ENCODE measurements at places on chromosomes 1 and 21.
A peak's percentile ranks its signal among the peaks of the same experiment; 100 is the strongest.

- H3K36me3 ChIP-seq: no peaks in the 10 kb centered on the region
- no peak for DNase-seq
- no peak overlapping the region for H3K4me3 ChIP-seq
- no peaks in the 10 kb centered on the region for H3K4me1 ChIP-seq
- H3K27me3 ChIP-seq: no peaks in the 10 kb centered on the region
- no peak overlapping the region for H3K27ac ChIP-seq
Observed at GRCh38 chr1:64437453-64437852, 32.5 kb upstream of the CACHD1 start.

GRCh38 chr1:218368686-218369085 lies 23.6 kb downstream of the TGFB2 start:
- no peak for DNase-seq
- H3K4me1 ChIP-seq: no peaks in the 10 kb centered on the region
- H3K4me3 ChIP-seq: no peak overlapping the region

DNA sequence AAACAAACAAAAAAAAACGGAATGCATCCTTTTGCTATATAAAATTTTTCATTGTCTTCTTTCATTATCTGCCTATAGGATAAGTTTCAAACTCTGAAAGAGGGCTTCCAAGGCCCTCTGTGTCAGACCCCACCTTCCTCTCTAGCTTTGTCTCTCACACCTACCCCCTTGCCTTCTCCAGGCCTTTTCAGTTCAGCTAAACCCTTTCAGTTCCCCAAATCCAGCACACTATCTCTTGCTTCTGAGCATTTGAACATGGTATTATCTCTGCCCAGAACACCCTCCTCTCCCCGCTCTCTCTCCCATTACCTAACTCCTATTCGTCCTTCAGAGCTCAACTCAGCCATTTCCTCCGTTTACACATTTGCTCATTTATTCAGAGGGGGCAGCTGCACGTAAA lies 35.7 kb downstream of the C1orf216 start:
- H3K27ac ChIP-seq: no peak overlapping the region
- peaks cover 87% of the 10 kb centered on the region for H3K27me3 ChIP-seq
- no peak for DNase-seq
- no peaks in the 10 kb centered on the region for H3K36me3 ChIP-seq

DNA sequence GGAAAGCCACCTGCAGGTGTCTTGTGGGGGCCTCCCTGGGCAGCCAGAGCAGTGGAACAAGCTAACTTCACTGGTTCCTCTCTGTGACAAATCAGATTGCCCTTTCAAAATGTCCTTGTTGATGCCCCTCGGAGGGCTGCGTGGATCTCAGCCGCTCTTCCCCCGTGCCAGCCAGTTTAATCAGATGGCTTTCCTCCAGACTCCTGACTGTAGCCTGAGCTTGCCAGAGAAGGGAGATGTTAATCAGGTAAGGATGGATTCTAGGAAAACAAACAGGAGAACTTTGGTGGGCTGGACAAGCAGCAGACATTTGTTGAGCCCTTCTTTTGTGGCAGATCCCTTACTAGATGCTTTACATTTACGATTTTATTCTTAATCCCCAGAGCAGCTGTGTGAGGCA lies 88.2 kb downstream of the DMRTA2 start:
- no peaks in the 10 kb centered on the region for H3K27me3 ChIP-seq
- no peak overlapping the region for H3K4me3 ChIP-seq
- no peak for DNase-seq
- no peak overlapping the region for H3K27ac ChIP-seq

DNA sequence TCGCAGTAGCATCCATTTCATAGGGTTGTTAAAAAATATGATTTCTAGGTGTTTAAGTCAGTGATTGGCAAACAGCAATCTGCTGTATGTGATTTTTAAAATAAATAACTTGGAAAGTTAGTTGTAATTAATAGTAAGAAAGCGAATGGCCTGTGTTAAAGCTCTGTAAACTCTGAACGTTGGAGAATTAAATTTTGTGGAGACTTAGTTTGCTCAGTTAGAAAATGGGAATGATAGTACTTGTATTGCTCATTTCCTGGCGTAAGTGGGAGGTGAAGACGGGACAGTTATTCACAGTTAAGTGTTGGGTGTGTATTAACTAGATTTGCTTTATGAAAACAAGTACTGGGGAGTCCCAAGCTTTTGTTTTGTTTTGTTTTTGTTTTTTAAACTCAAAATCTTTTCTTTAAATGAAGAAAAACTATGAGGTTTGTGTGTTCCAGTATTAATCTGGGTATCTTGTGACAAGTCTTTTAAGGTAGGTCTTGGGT lies 995 bp downstream of the CACYBP start:
- peak overlapping the region; percentile 87 for H3K4me3 ChIP-seq
- DNase-seq: no peak
- H3K36me3 ChIP-seq: peaks cover 8% of the 10 kb centered on the region
- peak overlapping the region; percentile 89 for H3K27ac ChIP-seq

DNA sequence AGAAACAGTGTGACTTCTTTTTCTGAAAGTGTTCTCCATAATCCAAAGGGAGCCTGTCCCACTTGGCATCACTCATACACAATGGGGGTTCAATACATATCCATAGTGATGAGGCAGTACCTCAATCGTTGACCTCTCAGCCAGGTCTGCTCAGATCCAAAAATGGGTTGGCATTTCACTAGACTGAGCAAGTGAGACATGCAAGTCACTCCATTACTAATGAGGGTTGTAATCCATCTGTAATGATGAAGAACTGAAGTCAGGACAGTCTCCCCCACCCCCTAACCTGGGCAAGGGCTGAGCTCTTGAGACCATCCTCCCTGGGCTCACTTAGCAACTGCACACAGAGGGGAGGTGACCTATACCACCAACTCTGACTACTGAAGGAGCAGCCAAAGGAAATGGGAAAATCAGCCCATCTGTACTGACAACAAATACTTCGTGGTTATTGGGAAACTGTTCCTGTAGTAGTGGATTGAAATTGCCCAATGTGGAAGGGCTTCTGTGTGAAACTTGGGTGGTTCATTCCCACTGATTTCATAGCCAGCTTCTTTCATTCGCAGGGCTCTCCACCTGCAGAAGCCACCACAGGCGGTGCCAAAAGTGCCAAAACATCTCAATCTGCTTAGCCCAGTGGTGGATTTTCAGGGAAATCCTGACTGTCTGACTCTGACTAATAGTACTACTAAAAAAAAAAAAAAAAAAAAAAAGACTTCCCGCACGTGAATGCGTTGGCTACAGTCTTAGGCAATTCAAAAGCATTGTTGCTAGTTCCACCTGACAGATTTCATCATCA lies 5.0 kb downstream of the NGF start:
- peaks cover 6% of the 10 kb centered on the region for H3K4me1 ChIP-seq
- no peaks in the 10 kb centered on the region for H3K36me3 ChIP-seq
- no peaks in the 10 kb centered on the region for H3K27me3 ChIP-seq
- peak overlapping the region; percentile 75 for H3K27ac ChIP-seq
- H3K4me3 ChIP-seq: no peak overlapping the region
- DNase-seq: no peak

GRCh38 chr1:27522432-27523336 lies 32.7 kb upstream of the WASF2 start:
- H3K4me1 ChIP-seq: peaks cover 100% of the 10 kb centered on the region
- DNase-seq: no peak
- no peaks in the 10 kb centered on the region for H3K36me3 ChIP-seq
- peak overlapping the region; percentile 30 for H3K4me3 ChIP-seq

DNA sequence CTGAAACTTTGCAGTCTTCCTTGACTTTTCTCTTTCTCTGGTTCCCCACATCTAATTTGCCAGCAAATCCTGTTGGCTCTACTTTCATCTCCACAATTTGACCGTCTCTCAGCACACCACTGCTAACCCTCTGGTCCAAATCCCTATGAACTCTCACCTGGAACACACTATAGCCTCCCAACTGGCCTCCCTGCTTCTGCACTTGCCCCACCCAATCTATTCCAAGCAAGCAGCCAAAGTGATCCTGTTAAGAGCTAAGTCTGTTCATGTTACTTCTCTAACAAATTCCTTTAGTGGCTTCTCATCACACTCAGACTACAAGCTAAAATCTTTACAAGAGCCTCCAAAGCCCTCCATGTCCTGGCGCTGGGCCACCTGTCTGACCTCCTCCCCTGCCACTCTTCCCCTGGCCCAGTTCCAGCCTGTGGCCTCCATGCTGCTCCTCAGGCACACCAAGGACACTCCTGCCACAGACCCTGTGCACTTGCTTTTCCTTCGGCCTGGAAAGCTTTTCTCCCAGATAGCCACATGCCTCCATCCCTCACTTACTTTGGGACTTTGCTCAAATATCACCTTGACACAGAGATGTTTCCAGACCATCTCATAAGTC lies 104.1 kb downstream of the DTL start:
- no peaks in the 10 kb centered on the region for H3K27me3 ChIP-seq
- peak overlapping the region; percentile 77 for H3K27ac ChIP-seq
- H3K4me3 ChIP-seq: no peak overlapping the region

GRCh38 chr1:1358433-1359271 lies at the start of gene MXRA8:
Gene MXRA8 (minus strand): TSS chr1:1358555. CDS start chr1:1358504, 51 bp downstream.
- H3K4me3 ChIP-seq: peak within 1 kb of the TSS; percentile 43
- peaks cover 80% of the 10 kb centered on the region for H3K27me3 ChIP-seq
- H3K4me1 ChIP-seq: peaks cover 44% of the 10 kb centered on the region
- DNase-seq: no peak
- H3K36me3 ChIP-seq: no peaks in the 10 kb centered on the region
- H3K27ac ChIP-seq: peak within 1 kb of the TSS; percentile 88

DNA sequence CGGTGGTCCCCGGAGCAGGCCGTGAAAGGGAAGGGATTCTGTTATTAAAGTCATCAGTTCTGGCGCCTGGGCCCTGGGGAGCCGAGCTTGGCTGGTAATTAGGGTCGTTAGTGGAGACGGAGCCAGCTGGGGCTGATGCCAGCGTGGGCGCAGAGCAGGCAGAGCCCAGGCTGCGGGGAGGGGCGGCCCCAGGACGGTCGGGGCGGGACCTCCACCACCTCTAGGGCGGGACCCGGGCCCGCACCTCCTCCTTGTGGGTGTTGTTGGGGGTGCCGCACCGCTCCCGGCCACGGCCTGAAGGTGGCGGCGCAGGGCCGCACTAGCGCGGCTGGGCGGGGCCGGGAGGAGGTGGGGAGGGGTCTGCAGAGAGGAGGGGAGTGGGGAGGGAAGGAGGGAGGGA lies 470.6 kb downstream of the PTPRU start:
- no peak overlapping the region for H3K4me3 ChIP-seq
- H3K27me3 ChIP-seq: no peaks in the 10 kb centered on the region
- no peak overlapping the region for H3K27ac ChIP-seq
- H3K4me1 ChIP-seq: peaks cover 25% of the 10 kb centered on the region

DNA sequence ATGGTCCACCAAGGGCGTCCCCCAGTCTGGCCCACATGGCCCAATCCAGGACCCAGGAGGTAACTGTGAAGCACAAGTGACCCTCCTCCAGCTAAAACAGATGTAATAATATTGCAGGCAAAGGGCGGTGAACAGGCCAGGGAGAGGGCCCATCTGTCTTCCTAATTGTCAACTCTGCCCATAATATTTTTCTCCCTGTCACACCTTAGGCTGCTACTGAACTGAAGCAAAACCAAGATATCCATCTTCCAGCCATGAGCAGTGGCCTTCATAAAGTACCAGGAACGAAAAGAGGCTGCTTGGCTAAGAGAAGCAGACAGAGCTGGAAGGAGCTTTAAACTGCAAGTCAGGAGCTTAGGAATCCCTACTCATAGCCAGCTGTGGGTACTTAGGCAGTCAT lies 3.1 kb downstream of the KANK4 start:
- no peak overlapping the region for H3K4me3 ChIP-seq
- DNase-seq: no peak
- peaks cover 68% of the 10 kb centered on the region for H3K27me3 ChIP-seq
- H3K27ac ChIP-seq: no peak overlapping the region

GRCh38 chr21:27209546-27209945 lies 242.7 kb upstream of the ADAMTS5 start:
- DNase-seq: no peak
- H3K4me3 ChIP-seq: no peak overlapping the region
- H3K27me3 ChIP-seq: no peaks in the 10 kb centered on the region
- H3K27ac ChIP-seq: no peak overlapping the region

DNA sequence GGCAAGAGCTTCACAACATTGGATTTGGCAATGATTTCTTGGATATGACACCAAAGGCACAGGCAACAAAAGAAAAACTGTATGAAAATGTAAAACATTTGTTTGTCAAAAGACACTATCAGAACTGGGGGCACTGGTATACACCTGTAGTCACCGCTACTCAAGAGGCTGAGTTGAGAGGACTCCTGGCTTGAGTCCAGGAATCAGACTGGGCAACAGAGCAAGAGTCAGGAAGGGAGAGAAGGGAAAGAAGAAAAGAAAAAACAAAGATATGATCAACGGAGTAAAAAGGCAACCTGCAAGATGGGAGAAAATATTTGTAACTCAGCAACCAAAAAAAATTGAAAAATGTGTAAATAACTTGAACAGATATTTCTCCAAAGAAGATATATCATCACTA lies 6.0 kb upstream of the TUT4 start:
- H3K4me1 ChIP-seq: peaks cover 5% of the 10 kb centered on the region
- no peak overlapping the region for H3K4me3 ChIP-seq
- H3K36me3 ChIP-seq: no peaks in the 10 kb centered on the region
- no peak for DNase-seq
- no peaks in the 10 kb centered on the region for H3K27me3 ChIP-seq
- no peak overlapping the region for H3K27ac ChIP-seq

GRCh38 chr1:87986130-87986866 lies 657.6 kb downstream of the LMO4 start:
- H3K27ac ChIP-seq: no peak overlapping the region
- no peak for DNase-seq
- no peaks in the 10 kb centered on the region for H3K27me3 ChIP-seq
